ENCODE measurements at places on chromosomes 5 and 9.

DNA sequence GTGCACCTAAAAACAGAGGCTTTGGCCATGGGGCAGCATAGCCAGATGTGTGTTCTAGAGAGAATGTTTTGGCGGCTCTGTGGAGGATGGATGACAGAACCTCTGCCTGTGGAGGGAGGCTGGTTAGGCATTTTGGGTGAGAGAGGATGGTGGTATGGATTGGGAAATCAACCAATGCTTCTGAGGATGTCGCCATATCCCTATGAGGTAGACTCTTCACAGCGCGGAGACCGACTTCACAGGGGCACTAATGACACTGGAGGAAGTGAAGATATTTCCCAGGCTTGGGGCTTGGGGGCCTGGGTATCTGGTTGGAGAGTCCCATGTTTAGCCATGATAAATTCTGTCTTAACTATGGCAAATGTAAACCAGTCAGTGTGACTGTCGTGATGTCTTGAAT is 140.6 kb upstream of the KLF4 start:
- DNase-seq, result no peak

GRCh38 chr9:103991001-103991400 is 103.1 kb upstream of the SMC2 start:
- no peak for DNase-seq

DNA sequence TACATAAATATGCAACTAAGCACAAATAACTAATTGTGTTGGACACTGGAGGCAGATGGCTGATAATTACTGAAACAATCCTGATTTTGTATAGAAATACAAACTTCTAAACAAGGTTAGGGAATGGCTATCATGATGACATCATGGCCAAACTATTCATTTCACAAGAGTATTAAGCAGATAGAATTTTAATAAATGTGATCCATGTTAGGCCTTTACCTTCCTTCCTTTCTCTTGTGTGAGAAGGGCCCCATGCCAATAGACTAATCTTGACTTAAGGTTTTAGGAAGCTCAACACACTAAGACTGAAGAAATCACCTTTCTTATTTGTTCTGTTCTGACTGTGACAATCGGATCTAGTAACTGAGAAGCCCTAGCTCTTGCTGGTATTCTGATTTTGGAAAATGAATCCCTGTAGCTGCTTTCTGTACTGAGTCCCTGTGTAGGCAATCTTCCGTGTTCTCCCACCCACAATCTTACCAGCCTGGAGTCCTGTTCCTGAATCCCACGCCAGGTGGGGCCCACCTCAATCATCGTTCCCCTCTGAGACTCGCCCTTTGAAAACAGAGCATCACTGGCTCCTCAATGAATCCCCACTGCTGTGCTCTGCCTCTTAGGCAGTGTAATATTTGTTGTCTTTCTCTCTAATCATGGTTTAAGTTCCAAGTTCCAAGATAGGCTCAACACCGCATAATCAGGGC is 168.7 kb upstream of the GNA14 start:
- no peak for DNase-seq

GRCh38 chr5:169286572-169287300 is 14.2 kb downstream of the SLIT3 start:
- no peak for DNase-seq

- DNase-seq, result no peak
Measured at GRCh38 chr5:179413086-179413690, 67.9 kb upstream of the ADAMTS2 start.

GRCh38 chr5:156879665-156880285 is 29.7 kb downstream of the PPP1R2B start:
- no peak for DNase-seq

- DNase-seq, result no peak
Measured at GRCh38 chr5:143934821-143935220, 122.9 kb downstream of the HMHB1 start.

DNA sequence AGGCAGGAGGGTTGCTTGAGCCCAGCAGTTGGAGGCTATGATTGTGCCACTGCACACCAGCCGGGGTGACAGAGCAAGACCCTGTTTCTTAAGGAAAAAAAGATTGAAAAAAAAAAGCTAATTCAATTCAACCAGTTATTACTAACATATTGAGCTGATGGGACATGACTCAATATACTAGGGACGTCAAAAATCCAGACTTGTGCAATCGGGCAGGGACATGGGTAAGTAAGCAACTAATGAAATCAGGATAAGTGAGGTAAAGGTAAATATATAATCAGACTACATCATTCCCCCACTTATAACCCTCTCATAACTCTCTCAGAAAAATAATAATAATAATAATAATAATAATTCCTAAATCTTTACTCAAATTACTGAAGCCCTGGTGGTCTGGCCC is 975 bp upstream of the HAVCR1 start:
- DNase-seq, result no peak

DNA sequence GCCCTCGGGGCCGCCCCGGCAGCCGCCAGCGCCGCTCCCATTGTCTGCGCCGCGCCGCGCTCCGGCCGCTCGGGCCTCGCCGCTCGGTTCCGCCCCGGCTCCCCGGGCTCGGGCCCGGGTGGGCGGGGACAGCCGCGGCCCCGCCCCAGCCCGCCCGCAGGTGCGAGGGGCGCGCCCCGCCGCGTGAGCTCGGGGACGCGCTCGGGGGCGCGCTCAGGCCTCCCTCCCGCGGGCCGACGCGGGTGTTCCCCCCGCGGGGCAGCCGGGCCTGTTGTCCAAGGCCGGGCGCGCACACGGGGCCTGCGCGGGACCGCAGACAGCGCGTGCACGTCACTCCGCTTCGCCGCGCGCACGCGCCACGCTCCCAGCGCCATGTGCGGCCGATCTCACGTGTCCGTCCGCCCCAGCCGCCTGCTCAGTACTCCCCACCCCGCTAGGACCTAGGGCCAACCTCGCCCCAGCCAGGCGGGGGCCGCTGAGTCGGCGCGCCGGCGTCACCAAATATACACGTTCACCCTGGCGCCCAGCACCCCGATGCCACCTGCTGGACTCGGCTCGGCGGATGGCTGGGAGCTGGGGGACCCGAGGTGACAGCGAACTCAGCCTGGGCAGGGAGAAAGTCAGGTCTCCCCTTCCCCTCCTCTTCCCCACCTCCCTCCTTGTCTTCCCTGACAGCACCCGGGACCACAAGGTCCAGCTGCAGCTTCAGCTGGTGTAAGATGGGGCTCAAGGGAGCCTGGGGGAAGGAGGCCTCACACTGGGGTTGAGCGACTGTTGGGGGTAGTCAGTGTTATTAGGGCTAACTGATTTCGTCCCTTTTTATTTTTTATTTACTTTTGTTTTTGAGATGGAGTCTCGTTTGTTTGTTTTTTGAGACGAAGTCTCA is 14.3 kb downstream of the GBGT1 start:
- no peak for DNase-seq

DNA sequence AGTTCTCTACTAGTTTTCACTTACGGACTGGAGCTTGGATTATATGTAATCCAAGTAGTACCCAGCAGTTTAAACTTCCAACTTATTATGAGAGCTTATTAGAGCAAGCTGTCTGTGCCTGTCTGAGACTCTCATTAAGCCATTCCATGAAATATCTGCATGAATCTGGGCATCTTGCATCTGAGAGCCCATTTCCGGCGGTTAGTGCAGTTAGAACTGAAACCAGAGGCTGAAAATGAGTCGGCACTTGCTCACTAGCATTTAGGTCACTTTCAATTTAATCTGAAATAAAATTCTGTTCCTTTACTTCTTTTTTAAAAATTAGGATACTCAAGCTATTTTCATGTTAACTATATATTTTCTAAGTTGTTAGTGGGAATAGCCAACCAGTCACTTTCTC is 102.2 kb downstream of the MEGF10 start:
- DNase-seq, result no peak

GRCh38 chr5:73278693-73279092 is 105.7 kb downstream of the TMEM174 start:
- DNase-seq, result no peak

- no peak for DNase-seq
Measured at GRCh38 chr5:38263983-38264382, 5.6 kb downstream of the EGFLAM start.

GRCh38 chr9:2857564-2858198 is 13.8 kb upstream of the PUM3 start:
- no peak for DNase-seq

- DNase-seq, result no peak
Measured at GRCh38 chr5:145633474-145633873, 201.7 kb downstream of the PRELID2 start.

DNA sequence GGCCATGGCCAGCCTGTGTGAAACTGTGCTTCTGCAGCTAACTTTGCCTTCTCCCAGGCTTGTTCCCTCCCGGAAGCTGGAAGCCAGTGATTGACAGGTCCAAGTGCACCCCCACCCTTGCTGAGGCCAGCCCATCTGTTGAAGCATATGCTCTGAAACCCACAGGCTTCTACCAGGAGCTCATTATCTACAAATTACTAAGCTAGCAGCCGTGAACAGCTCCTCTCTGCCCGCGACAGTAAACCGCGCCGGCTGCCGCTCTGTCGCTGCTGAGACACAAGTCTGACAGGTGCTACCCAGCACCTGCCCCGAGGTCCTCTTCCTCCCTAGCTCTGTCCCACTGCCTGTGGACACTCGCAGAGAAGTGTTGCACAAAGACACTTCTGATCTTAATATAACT is 490.9 kb downstream of the GADD45G start:
- no peak for DNase-seq

DNA sequence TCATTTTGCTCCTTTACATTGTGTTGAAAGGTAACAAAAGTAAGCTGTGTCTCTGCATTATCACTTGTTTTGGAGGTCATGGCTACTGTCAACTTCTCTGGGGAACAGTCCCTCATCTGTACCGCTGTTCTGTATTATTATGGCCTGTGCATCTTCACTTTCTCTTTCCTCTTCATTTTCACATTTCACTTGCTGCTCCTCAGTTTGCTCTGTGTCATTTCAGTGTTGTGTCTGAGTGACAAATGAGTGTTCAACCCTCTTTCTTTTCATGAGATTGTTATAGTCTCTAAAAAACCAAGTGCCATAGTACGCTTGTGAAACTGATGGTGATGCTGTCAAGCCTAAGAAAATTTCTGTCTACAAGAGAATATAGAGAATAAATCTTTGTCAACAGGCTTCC is 122.0 kb upstream of the FER start:
- DNase-seq, result no peak

Data from cortex of kidney (tissue), 1 donor.